ENCODE measurements at places on chromosomes 2 and 18.

DNA sequence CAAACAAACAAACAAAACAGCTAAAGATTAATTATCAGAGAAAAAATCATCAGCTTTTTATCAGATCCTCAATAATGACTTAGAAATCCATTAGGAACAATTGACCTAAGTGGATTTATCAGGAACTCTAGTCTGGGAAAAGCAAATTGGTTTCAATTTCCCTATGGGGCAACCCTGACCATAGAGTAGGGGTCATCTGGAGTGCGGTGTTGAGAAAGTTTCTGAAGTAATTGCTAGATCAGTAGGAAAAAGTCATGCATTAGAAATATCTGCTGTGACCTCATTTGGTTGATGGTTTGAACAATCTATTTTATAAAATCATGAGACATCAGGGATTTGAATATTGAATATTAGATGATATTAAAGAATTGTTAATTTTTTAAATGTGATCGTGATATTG, 507.9 kb downstream of the TXNL1 start:
- DNase-seq = no peak

DNA sequence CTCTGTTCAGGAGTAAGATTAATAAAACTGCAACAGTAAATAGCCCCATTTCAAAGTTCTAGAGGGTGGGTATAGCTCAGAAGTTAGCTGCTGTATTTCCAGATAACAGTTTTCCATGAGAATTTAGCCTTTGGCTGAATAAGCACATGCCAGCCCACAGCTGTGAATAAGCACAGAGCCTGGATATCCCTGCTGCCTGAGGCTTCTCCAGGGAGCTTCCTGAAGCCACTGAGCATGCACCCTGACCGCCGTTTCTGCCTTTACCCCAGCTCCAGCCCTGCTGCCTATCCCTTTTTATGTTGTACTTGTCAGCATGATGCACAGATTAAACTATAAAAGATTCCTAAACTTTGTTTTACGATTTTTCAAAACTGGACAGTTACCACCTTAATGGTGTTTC, 85.3 kb downstream of the FEZ2 start:
- DNase-seq = no peak

- DNase-seq = no peak
Observed at GRCh38 chr2:36338124-36338826, 17.3 kb upstream of the CRIM1 start.

GRCh38 chr2:120401275-120402066, 55.5 kb downstream of the INHBB start:
- no peak for DNase-seq

- DNase-seq = no peak
Observed at GRCh38 chr2:16035747-16036745, 95.7 kb downstream of the MYCN start.

GRCh38 chr2:197159661-197160211, 150.8 kb downstream of the ANKRD44 start:
- no peak for DNase-seq

GRCh38 chr2:208392300-208392699, 14.3 kb upstream of the PTH2R start:
- no peak for DNase-seq

- DNase-seq = no peak
Observed at GRCh38 chr2:241430178-241430577, 74.1 kb downstream of the FARP2 start.

GRCh38 chr2:125398738-125399524, 1257.0 kb upstream of the GYPC start:
- DNase-seq = no peak

DNA sequence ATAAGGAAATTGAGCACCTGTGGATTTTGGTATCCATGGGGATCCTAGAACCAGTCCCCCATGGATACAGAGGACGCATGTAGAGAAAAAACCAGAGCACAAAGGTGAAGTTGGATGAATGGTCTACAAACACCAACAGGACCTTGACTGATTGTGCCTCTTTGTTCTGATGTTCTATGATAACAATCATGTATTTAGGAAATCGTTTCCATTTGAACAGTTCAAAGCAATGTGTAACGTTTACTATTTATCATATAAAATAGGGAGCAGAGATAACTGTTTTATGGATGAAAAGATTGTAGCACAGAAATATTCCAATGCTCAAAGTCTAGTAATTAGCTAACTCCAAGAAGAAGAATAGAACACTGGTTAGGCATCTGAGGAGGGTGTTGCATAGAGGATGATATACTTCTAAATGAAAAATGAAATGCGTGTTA, 116.3 kb upstream of the FN1 start:
- no peak for DNase-seq

- no peak for DNase-seq
Observed at GRCh38 chr18:49944663-49945062, 131.3 kb upstream of the ACAA2 start.

DNA sequence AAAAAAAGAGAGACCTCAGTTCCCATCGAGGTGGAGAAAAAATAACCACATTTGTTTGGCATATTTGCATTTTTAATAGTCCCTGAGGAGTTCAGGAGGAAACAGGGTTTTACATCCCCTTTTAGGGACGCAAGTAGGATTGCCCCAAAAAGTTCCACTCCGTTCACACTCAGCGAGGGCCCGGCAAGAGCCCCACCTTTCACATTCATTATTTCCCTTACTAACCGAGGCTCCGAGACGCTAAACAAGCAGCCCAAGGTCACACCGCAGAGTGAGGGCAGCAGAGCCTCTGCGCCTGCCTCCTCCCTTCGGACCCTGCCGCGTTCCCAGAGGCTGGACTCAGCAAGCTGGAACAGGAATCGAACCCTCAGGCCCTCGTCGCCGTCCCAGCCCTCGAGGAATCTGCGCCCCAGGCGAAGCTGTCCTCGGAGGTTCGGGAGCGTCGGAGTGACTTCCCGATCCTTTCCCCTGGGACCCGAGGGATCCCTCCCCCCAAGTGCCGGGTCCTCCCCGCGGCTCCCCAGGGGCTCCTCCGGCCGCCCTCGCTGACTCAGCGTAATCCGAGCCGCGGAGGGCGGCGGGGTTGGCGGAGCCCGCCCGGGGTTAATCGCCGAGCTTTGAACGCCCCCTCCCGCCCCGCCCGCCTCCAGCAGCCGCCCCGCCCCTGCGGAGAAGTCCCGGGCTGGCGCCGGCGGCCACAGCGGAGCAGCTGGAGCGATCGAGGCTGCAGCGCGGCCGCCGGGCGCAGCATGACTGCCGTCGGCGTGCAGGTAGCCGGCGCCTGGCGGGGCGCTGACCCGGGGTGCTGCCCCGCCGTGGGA, at the start of gene TMEM37:
Gene TMEM37 (plus strand): TSS at position 700 of the 821 bp plus-strand sequence. CDS start 50 bp downstream, at position 750.
- DNase-seq = no peak

GRCh38 chr2:45879406-45879805, 227.9 kb downstream of the PRKCE start:
- DNase-seq = no peak

DNA sequence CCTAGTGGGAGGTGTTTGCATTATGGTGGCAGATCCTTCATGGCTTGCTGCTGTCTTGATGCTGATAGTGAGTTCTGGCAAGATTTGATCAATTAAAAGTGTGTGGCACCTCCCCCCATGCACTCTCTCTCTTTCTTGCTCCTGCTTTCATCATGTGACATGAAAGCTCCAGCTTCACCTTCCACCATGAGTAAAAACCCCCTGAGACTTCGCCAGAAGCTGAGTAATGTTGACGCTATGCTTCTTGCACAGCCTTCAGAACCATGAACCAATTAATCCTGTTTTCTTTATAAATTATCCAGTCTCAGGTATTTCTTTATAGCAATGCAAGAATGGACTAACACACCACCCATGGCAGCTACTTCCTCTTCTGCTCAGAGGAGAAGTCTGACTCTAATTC, 2181.4 kb upstream of the PIK3C3 start:
- no peak for DNase-seq

DNA sequence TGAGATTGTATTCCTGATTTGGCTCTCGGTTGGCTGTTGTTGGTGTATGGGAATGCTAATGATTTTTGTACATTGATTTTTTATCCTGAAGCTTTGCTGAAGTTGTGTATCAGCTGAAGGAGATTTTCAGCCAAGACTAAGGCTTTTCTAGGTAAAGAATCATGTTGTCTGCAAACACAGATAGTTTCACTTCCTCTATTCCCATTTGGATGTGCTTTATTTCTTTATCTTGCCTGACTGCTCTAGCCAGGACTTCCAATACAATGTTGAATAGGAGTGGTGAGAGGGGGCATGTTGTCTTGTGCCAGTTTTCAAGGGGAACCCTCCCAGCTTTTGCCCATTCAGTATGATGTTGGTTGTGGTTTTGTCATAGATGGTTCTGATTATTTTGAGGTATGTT, 90.4 kb downstream of the CYP26B1 start:
- no peak for DNase-seq

DNA sequence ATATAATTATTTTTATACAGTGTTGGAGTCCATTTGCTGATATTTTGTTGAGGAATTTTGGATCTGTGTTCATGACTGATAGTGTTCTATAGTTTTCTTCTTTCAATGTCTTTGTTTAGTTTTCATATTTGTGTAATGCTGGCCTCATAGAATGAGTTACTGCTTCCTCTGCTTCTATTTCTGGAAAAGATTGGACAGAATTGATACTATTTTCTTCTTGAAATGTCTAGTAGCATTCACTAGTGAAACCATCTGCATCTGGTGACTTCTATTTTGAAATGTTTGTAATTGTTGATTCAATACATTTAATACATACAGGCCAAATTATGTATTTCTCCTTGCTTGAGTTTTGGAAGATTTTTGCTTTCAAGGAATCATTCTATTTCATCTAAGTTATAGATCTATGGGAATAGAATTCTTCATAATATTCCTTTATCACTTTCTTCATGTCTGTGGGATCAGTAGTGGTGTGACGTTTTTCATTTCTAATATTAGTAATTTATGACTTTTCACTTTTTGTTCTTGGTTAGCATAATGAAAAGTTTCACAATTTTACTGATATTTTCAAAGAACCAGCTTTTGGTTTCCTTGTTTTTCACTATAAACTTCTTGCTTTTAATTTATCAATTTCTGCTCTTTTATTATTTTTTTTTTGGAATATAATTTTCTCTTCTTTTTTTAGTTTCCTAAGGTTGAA, 509.9 kb upstream of the VRK2 start:
- no peak for DNase-seq

DNA sequence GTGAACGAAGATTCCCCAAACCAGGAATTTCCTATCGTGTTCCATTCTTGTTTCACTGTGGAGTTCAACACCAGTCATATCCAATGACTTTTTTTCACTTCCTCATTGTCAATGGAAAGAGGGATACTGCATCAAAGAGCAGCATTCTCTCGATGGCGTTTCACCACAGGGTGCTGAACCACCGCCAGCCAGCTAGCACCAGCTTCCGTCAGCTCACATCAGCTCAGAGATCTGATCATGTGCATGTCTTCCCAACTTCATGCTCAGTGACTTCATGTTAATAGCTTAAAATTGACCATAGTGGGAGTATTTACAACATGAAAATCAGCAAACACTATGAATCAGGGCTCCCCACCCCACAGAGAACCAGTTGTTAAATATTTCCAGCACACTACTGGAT, 359.9 kb downstream of the TNS1 start:
- no peak for DNase-seq

- DNase-seq = no peak
Observed at GRCh38 chr2:105828558-105828957, 83.8 kb downstream of the NCK2 start.

GRCh38 chr18:34709104-34709503, 994 bp upstream of the DTNA start:
- DNase-seq = no peak

- no peak for DNase-seq
Observed at GRCh38 chr2:209471037-209471436, 47.2 kb downstream of the MAP2 start.

- DNase-seq = no peak
Observed at GRCh38 chr2:17899871-17900270, 21.4 kb downstream of the KCNS3 start.

GRCh38 chr18:6509417-6509816, 94.7 kb upstream of the L3MBTL4 start:
- DNase-seq = no peak

DNA sequence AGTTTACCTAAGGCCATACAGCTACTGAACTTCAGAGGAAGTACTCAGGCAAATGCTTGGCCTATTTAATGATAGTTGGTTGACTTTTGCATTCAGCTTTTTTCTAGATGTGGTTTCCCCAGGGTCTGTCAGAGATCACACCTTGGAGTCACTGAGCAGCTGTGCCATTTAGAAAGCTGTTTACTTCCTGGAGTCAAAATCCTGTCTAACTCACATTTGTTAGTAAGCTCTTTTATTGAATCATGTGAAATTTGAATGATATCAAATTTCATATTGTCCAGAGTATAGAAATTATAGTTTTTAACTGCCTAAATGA, 7.6 kb upstream of the TRIB2 start:
- DNase-seq = no peak

DNA sequence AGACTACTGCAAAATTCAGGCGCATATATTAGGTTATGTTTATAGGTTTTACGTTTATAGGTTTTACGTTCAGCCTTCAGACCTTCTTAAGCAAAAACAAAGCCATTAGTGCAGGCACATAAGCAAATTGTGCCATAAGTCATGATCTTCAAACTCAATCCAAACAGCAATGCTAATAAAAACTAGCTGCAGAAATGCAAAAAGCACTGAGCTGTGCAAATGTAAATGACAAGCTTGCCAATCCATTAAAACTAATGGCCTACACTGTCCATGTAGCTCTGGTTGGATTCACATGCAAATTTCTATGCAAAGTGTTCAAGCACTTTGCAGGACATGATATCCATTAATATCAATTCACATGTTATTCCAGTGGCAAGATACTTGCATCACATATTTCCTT, 50.9 kb downstream of the LRPPRC start:
- DNase-seq = no peak

DNA sequence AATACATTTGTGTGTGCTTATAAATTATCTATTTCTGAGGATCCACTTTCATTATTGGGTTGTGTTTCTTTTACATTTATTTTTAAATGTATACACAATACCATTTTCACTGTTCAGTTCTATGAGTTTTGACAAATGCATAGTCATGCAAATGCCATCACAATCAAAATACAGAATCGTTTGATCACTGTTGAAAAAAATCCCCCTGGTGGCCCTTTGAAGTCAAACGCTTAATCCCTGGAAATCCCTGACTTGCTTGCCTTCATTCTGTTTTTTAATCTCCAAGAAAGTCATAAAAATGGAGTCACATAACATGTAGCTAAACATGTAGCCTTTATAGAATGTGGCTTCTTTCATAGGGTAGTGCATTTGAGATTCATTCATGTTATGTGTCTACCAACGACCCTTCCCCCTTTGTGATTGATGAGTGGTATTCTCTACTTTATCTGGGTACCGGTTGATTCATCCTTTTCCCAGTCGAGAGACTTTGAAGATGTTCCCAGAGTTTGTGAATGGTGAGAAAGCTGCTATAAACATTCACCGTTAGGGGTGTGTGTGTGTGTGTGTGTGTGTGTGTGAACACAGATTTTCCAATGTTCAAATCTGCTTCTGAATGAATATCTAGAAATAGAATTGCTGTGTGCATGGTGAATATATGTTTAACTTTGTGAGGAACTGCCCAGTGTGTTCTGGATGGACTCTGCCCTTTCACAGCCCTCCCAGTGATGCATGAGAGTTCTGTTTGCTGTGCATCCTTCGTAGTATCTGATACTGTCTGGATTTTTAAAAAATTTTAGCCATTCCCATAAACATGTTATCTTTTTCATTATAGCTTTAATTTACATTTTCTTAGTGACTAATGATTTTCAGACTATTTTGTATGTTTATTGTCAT, 173.6 kb downstream of the GALR1 start:
- DNase-seq = no peak

All from NK-92 treated with Interleukin-12 subunit alpha and Interleukin-12 subunit beta, amount 100 ng/mL, for 24 hours (cell line).